ENCODE measurements at places on chromosomes 1 and 21.

DNA sequence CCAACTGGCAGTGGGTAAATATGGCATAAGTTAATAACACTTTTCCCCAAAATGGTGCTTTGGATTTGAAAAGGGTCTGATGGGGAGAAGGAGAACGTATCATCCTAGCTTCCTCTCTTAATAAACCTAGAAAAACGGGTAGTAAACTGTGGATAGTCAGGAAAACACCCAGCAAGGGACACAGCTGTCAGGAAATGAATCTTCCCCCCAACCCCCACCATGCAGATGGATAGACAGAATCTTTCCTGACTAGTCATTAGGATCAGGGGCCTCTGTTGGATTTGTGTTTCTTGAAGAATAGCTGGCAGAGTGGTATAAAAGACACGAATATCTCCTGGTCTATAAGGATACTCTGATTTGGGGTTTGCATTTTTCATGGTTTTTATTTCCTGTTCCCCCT, 22.5 kb upstream of the LAX1 start:
- no peak for DNase-seq

DNA sequence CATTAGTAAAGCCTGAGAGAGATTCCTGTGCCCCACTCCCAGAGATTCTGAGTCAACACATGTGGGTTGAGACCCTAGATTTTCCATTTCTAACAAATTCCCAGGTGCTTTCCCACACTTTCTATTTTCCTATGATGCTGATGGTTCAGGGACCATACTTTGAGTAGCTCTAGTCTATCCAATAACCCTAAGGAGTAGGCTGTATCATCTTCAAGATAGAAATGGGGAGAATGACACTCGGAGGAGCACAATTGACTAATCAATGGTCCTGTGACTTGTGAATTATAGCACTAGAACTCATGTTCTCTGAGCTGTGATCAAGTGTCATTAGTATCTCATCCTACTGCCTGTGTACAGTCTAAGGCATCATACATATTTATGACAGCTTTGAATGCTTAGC, 232.9 kb upstream of the B3GALT2 start:
- no peak for DNase-seq

DNA sequence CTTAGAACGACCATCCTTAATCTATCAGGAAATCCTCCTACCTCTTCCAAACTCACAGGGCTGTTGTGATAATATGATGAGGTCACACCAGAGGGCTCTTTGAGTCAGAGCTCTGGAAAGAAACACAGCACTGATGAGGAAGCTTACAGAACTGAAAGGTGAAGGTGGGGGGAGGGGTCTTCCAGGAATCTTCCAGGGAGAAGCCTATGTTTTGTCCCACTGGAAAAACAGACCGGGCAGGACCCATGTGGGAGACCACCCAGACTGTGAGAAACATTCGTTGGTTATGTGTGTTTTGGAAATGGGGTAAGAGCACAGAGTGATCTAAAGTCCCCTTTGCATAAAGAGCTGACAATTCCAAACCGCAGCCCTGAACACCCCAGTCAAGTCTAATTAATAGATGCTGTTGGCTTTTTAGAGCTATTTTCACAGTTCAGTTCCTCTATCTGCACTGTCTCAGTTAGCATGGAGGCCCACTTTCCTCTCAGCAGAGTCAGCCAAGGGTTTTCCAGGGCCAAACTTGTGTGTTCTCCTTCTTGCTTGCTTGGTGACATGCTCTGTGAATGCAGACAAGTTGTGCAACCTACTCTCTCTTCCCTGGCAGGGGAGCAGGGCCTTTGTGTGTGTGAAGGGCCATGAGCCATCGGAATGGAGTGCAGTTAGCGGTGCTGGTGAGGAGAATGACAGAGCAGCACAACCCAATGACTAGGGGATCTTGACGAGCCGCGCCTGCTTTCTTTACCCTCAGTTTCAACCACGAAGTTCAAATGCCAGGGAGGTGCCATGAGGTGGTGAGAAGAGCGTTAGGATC, 12.3 kb downstream of the PHLDA3 start:
- no peak for DNase-seq

DNA sequence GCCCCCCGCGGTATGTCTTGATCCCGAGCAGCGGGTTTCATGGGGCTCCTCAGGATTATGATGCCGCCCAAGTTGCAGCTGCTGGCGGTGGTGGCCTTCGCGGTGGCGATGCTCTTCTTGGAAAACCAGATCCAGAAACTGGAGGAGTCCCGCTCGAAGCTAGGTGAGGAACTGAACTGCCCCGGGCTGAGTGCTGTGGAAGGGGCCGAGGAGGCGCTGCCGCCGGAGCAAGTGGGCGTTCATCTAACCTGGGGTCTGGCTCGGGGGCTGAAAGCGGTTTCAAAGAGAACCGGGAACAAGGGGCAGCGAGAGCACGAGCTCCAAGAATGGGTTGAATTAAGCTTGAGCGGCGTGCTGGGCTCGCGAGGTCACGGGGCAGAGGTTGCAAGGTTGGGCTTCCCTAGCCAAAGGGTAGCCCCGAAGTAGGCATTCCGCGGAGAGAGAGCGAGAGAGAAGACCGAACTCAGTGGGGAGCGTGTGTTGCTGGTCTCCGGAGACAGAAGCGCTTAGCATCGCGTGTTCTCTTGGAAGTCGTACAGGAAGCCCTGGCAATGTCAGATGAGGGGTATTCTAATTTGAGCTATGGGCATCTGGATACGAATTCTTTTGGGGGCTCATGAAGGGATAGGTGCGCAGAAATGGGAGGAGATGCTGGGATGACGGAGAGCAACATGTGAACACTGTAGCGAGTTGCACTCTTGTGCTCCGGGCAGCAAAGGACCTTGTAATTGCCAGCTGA, 732 bp downstream of the HS2ST1 start:
- peak; percentile 9 for DNase-seq

- no peak for DNase-seq
These were observed 120.8 kb downstream of the GREM2 start for GRCh38 chr1:240491156-240491555.

- DNase-seq = no peak
These were observed 60.6 kb downstream of the KCNAB2 start for GRCh38 chr1:6106321-6106731.

GRCh38 chr1:7199077-7199779, 414.0 kb downstream of the CAMTA1 start:
- no peak for DNase-seq

GRCh38 chr1:151158326-151158725, 1.9 kb downstream of the TNFAIP8L2 start:
- DNase-seq = peak; percentile 33

DNA sequence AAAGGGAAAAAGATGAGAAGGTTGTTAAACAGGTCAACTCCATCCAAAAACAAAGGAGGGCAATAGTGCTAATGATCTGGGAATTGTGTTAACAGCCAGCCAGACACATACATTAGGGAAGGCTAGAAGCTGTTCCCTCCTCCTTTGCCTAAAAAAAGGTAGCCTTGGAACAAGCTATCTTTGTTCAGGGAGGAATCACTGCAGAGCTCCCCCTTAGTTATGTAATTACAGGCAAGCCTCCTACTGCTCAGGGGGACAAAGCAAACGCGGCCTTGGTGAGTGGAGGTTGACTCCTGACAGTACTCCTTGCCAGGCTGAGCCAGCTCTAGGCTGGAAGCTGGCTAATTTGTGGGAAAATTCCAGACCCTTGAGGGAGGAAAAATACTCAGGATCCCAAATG, 97.6 kb downstream of the VAV3 start:
- no peak for DNase-seq

Data from stimulated activated CD4-positive, alpha-beta T cell treated with anti-CD3 and anti-CD28 coated beads, Interleukin-15, amount 100 ng/mL, for 1 hour (primary cell).